ENCODE measurements at places on chromosomes 7 and 10.

DNA sequence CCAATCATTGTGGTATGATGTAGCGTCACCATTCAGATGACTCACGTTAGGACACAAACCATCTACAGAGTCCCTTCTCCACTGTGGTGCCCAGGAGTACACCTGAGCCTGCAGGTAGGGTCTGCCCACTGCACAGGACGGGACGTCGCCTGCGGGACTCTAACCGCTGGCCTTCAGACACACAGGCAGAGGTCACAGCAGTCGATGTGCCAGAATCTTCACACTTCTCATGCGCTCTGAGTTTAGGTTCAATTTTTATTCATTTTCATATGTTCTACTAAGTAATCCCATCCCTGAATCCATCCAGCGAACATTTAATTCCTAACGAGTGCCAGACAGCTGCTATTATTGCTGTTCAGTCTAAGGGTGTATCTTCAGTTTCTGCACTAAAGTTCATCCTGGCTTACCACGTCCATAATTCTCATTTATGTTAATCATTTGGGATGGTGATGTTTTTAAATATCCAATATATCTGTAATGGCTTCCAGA, 73.3 kb downstream of the CXCL12 start:
- DNase-seq, result no peak

- no peak for DNase-seq
These were observed 19.9 kb downstream of the ANKRD22 start for GRCh38 chr10:88831709-88832108.

DNA sequence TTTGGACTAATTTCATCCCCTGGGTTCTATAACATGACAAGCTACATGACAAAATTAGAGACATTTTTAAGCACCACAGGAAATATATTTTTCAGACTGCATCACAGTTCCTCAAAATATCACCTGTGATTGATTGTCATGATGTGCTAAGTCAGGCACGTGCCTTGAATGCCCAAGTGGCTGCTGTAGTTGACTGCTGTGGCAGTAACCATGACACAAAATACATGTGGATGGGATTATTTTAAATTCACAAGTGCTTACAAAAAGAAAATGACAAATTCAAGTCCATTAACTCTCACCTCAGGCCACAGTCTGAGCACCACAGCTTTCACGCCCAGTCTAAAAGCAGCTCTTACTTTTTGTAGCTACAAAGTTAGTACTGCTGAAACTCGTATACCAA, 45.5 kb downstream of the TNPO3 start:
- DNase-seq, result no peak

GRCh38 chr7:47046949-47047348, 535.0 kb downstream of the TNS3 start:
- no peak for DNase-seq

- peak; percentile 44 for DNase-seq
These were observed 933 bp downstream of the MDFIC start for GRCh38 chr7:114922652-114923402.

DNA sequence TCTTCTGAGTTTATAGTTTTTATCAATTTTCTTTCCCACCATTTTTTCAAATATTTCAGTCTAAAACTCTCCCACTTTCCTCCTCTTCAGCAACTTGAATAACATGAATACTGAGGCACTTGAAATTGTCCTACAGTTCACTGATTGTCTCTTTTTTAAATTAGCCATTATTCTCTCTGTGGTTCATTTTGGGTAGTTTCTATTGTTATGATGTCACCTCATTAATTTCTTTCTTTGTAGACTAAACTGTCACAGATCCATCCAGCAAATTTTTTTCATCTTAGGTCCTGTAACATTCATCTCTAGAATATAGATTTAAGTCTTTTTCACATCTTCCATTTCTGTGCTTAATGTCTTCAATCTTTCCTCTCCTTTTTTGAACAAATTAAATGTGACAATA, 144.8 kb downstream of the LRRN3 start:
- DNase-seq, result no peak

- DNase-seq, result no peak
These were observed 294.3 kb downstream of the MAGI2 start for GRCh38 chr7:79159040-79159664.

DNA sequence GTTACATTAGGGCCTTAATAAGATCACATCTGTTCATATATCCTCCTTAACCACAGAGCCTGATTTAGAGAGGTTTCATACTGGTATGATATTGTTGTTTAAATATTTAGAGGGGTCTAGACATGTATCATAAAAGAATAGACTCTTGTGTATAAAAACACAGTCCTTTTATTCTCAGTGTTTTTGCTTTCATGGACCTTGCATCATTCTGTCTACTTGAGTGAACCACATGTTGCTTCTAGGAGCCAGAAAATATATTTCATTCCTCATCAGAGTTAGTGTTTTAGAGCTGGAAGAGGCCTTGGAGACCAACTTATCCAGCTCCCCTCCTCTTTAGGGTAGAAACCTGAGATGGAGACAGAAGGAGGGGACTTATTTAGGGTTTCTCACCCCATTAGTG, 312.8 kb downstream of the LRMDA start:
- DNase-seq, result no peak

- DNase-seq, result no peak
These were observed 596.0 kb downstream of the XPNPEP1 start for GRCh38 chr10:109327266-109327665.

GRCh38 chr10:17643339-17643754, 604 bp upstream of the STAM start:
- DNase-seq, result no peak

DNA sequence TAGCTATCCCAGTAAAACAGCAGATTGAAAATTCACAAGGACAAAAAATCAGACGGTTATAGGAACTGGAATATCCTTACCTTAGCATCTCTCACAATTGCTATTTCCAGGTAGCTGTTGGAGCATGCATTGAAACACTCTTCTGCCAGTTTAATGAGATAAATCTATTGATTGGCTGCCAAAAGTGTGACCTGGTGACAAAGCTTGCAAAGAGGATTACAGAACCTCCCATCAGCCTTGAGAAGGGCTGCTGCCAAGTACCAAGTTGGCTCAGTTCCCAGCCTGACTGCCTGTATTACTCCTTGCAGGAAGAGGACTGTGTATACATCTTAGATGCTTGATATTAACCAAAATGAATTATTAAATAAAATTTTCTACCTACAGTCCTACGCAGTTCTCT, 5.1 kb downstream of the PRLHR start:
- no peak for DNase-seq

GRCh38 chr10:132634241-132634946, 96.8 kb downstream of the INPP5A start:
- no peak for DNase-seq

- DNase-seq, result no peak
These were observed 61.2 kb upstream of the FAM171A1 start for GRCh38 chr10:15432266-15432665.

DNA sequence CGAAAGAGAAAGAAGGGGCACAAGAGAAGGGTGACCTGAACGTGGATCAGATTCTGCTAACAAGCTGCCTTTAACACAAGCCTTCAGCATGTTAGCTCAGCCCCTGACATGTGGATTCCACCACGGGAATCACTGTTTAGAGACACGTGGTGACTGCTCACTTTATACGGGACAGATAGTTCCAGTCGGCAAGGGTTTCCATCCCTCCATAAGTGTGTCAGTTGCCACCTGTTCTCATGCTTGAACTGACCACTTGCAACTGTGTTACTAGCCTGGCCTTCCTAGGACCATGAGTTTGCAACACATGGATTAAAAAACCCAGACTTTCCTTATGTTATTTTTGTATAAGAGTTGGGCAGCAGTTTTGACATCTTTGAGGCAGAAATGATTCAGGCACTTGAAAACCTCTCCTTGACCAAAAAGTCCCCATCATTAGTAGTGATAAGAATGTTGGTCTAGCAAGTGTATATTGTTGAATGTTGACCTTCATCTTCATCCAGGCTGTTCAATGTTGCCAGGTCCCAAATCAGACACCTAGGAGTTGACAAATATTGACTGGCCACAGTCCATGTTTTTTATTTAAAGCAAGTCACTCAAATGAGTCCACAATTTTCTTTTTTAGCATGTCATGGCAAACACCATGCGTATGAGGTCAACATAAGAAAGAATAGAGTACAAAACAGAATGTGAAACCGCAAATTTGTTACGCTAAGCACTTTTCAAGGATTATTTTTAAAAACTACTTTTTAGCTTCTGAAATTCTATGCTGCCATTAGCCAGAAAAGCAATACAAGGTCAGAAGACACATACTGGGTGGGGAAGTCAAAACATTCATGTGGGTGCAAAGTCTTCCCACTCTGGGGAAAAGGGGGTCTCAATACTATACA, 101.6 kb downstream of the ABLIM1 start:
- DNase-seq, result no peak

DNA sequence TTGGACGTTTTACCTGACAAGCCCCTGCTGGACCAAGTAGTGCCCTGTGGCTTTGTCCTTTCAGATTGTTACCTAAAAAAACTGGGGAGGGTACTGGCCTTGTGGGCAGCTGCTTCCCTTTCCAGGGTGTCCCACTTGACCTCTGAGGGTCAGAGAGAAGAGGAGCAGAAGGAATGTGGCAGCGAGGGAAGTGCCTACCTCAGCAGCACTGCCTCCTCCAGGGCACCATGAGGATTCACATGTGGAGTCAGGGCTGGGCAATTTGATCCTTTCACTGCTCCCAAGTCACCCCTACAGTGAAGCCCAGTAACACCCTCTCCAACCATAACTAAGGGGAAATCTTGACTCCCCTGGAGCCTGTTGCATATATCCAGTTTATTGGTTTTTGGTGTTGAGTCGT, 64.6 kb downstream of the ITGB1 start:
- DNase-seq, result peak; percentile 62

GRCh38 chr10:95976362-95977229, 66.8 kb upstream of the CCNJ start:
- no peak for DNase-seq

DNA sequence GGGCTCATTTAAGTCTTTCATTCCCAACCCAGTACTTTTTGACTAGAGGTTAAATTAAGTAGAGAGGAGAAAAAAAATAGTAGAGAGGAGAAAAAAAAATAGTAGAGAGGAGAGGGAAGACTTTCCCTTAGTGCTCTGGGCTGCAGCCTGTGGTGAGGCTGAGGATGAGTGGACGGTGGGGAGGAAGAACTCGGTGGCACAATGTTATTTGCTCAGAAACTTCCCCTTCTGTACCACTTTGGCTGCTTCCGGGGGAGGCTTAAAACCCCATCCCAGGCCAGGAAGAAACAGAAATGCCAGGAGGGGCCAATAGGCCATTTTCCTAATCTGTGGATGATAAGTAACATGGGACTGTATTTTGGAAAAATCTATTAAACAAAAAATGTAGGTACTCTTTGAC, 14.6 kb upstream of the MLXIPL start:
- DNase-seq, result no peak

DNA sequence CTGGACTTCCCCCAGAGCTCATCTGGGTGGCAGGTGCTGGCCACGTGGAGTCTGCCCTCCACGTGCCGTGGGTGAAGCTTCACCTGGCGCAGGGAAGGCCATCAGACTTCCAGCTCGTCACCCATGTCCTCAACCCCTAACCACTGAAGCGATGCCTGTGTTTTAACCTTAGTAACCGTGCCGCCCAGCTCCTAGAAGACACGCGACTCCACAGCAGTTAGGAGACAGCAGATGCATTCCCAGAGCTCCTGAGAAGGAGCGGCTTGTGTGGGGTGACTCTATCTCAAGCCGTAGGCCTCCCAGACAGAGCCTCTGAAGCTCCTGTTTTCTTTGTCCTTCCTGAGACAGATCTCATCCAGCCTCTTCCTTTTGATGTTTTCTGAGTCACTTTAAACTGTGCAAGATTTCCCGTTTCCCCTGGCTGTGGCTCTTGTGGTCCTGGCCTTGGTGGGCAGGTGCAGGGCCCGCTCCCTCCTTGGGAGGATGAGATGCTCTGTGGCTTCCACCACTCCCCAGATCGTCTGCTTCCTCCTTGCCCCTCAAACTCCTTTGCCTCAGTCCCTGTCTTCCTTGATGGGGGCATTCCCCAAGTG, 41.4 kb upstream of the AP5Z1 start:
- no peak for DNase-seq

DNA sequence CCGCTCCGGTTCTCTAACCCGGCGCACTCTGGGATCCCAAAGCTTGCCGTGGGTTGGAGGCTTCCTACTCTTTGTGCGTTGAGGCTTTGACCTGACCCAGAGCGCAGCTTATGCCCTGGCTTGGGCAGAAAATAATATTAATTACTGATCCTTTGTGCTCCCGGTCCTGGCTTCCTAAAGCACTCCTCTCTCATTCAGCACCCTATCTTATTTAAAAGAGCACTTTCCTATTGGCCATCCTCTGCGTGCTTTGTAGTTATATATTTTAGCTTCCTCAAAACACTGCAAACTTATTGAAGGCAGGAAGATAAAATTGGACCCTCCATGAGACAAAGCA, 466.0 kb downstream of the XPNPEP1 start:
- no peak for DNase-seq

GRCh38 chr10:22534849-22535604, 179.4 kb downstream of the PIP4K2A start:
- DNase-seq, result no peak

DNA sequence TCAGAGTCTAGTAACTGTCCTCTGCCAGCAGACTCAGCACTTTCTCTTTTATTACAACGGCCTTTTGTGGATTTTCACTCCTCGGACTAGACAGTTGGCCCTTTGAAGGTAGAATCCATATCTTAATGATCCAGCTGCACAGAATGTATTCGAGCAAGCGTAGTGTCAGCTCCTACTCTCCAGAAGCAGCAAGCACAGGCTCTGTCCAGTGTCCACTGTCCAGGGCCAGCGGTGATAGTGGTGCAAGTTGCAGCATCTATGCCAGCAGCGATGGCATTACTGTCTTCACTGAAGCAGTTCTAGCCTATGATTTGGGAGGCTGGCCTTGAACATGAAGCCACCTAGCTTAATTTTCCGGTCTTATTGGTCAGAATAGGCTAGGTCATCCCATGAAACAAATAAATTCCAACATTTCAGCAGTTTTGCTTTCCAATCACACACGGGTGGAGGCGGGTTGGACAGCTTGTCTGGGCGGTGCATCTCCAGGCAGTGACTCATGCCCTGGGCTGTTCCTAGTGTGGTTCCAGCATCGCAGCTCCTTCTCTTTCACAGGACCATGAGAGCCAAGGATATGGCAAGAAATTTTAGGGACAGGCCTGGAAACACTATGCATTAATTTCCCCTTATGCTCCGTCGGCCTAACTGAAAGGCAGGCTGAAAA, 108.6 kb upstream of the KCNMA1 start:
- DNase-seq, result no peak

- DNase-seq, result no peak
These were observed 213.1 kb downstream of the EMX2 start for GRCh38 chr10:117755659-117756014.

DNA sequence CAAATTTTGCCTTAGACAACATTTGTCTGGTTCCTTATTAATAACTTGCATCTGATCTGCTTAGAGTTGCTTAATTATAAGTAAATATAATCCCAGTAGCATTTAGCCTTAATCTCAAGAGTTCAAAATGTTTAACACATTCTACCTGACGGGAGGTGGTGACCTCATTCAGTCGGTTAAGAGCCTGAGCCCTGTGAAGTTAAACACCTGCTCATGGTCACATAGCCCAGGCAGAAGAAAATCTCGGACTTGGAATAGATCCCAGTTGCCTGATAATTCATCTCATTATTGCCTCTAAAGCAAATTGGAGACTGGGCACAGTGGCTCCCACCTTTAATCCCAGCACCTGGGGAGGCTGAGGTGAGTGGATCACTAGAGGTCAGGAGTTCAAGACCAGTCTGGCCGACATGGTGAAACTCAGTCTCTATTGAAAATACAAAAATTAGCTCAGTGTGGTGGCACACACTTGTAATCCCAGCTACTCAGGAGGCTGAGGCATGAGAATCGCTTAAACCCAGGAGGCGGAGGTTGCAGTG, 18.6 kb upstream of the ASCC1 start:
- no peak for DNase-seq

GRCh38 chr7:26709210-26709990, 155.0 kb downstream of the SKAP2 start:
- DNase-seq, result no peak

All from ELF-1 (cell line).